ENCODE measurements at places on chromosomes 11 and 22. TPM values are rescaled to one million over a fixed set of nuclear protein-coding genes. Genes with fewer than 3 reads are reported as not detected.

DNA sequence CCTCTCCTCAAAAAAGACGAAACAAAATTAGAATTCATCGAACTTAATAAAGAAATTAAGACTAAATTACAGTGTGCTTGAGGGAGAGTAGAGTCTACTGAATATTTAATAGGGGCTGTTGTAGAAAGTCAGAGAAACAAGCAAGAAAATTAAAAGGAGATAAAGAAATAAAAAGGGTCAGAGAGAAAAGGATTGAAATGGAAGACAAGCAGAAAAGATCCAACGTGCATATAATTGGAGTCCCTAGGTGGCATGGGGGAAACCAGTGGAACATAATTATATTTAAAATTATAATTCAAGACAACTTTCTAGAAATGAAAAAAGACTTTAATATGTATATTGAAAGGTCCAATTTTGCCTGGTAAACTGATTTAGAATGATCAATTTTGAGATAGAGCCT, 74.3 kb downstream of the ACER3 start:
- DNase-seq = no peak

- DNase-seq = no peak
Measured at GRCh38 chr22:45818424-45819085, 146.9 kb downstream of the ATXN10 start.

DNAJB7 gene
- total RNA-seq = not detected

GRCh38 chr22:19951346-19951745, 9.7 kb upstream of the TXNRD2 start:
- DNase-seq = no peak

DNA sequence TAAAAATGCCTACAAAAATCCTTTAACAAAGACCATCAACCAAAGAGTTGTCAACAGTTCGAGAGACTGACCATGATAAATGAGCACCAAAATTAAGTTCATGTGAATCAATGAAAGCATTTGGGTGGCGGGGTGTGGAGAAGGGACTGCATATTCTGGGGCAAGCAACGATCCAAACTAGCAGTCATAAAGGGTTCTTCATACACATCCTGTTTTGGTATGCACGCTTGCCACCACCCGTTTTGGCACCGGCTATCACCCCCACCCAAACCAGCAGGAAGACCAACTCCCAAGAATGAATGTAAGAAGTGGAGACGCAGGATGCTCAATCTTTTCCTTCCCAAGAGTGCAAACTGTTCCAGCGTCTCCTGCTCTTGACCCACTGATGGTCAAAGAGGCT, 80.8 kb downstream of the SGSM3 start:
- no peak for DNase-seq

HIC2 gene
- total RNA-seq = 4.8 TPM

DNA sequence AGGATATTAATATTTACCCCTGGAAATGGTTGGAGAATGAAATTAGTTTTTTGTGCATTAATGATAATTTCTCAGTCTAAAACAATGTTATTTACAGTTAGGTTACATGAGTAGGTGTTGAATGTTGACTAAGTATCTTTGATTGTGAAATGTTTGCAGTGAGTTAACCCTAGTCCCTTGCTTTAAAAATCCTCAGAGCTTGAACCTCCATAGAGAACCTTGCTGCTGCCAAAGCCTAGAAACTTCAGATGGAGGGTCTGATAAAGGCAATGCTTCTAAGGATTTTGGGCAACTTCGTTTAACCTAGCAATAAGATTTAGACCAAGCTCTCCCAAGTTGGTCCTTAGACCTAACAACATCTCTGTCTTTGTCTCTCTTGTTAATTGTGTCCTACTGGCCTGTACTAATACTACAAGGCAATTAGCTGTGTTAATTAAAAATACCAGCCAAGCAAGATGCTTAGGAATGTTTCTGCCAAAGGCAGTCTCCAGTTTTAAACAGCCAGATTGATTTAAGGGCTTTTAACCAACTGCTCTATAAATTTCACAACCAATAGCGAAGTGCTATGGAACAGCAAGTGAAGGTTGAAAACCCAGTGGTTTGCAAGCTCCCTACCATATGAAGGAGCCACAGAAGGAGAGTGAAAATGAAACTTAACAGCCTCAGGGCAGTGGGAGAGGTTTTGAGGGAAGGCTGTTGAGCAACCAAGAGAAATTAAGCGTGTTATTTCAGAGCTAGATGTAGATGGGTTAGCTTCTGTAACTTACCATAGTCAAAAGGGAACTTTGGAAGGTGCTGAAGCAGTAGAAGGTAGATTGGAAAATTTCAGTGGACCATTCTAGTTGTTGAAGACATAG, 295.9 kb upstream of the ANO5 start:
- DNase-seq = no peak

DNA sequence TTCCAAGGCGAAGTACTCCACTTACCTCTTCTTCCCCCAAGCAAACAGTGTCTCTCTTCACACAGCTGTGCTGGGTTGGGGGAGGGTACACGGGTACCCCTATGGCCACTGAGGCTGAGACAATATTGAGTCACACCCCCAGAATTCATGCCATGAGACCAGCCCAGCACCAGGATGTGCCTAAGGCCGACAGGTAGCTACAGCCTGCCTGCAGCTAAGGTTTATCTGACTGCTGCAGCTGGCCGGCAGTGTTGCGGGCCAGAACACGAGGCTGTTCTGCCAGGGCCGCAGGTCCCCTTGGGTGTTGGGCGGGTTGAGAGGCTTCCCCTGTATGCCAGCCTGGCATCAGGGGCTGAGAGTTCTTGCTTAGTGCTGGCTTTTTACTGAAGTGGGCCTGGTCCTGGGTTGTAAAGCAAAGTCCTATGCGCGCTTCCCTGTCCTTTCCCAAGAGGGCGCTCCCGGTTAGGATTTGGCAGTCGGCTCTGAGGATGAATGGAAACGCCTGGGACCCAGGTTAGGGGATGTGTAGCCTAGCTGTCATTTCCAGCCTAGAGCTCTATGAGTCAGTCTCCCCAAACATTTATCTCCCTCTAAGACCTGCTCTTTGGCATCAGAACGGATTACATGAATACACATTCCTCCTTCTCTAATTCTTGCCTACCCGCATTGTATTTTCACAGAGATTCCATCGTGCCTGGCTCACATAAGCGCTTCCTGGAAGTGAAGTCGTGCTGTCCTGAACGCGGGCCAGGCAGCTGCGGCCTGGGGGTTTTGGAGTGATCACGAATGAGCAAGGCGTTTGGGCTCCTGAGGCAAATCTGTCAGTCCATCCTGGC, 7.1 kb downstream of the USP18 start:
- peak; percentile 28 for DNase-seq

GRCh38 chr22:31639436-31640039, 22.5 kb downstream of the PISD start:
- DNase-seq = no peak

DNA sequence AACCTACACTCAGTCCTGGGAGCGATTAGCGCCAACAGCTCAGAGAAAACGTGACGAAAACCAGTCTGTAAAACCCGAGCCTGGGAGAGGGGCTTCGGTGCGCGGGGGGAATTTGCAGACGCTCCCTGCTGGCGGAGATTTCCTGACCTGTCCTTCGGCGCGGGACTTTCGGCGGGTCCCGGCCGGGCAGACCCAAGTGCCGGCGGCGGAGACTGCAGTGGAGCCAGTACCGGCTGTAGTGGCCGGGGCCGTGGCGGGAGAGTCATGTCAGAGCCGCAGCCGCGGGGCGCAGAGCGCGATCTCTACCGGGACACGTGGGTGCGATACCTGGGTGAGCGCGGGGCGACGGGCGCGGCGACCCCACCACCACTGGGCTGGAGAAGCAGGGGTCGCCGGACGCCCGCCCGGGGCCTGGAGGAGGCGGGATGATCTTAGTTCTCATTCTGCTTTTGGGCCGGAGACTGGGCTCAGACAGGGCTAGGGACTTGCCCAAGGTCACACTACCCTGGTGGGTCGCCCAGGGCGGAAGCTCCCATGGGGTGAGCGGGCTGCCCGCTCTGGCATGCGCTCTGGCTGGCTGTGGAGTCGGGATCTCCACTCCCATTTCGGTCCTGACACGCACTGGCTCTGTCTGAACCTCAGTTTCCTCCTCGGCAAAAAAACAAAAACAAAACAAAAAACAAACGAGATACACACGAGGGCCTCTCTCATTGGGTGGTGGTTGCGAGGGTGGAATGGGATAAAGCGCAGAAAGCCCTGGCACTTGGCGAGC, at the start of gene MTFP1:
TSS of gene MTFP1 (plus strand) at position 153 of the 772 bp plus-strand sequence. CDS start at position 265, 112 bp downstream.
- peak; percentile 80 for DNase-seq

POTEH gene
- total RNA-seq = not detected
